Fibroblast of villous mesenchyme (primary cell): ENCODE measurements at places on chromosomes 16 and 17. TPM values are rescaled to one million over a fixed set of nuclear protein-coding genes. Genes with fewer than 3 reads are reported as not detected.

DNA sequence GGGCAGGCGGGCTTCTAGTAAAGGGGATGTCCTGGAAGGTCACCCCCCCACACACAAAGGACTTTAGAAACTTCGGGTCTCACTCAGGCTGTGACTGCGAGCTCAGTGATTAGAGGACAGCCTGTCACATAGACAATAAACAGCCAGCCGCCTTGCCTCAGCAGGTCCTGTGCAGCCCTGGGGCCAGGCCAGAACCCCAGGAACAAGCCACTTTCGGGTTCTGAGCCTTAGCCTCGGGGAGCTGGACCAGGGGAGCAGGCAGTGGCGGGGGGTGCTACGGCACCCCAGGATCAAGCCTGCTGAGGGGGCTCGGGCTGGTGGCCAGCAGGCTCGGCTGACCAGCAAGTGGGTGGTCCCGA is 1.1 kb downstream of the GAS7 start:
- no peak for DNase-seq

PRAC2 gene
- total RNA-seq, result not detected in 2 replicates

- DNase-seq, result no peak
Observed at GRCh38 chr16:55329791-55330428, 5.9 kb downstream of the IRX6 start.

GRCh38 chr16:50448522-50448921 is 79.7 kb upstream of the BRD7 start:
- no peak for DNase-seq

FLCN gene
- 64.3 and 74.1 TPM in 2 replicates for total RNA-seq

ZNF200 gene
- 10.0 and 11.2 TPM in 2 replicates for total RNA-seq

DNA sequence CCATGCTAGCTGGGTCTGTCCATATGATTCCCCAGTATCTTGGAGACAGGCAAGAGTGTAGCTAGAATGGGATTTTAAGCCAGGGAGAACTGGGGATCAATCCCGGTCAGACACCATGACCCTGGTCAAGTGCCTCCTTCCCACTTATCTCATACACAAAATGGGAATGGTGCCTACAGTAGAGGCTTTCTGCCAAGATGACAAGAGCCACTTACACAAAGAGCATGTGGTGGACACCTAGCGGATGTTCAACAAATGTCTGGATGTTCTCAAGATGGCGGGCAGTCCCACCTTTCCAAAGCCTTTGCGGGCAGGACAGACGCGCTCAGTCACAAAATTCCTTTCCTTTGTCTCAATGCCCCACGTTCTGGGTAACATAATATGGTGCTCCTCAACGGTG is 57.3 kb downstream of the MAF start:
- DNase-seq, result no peak

TAOK1 gene
- 64.1 and 70.4 TPM in 2 replicates for total RNA-seq

DNA sequence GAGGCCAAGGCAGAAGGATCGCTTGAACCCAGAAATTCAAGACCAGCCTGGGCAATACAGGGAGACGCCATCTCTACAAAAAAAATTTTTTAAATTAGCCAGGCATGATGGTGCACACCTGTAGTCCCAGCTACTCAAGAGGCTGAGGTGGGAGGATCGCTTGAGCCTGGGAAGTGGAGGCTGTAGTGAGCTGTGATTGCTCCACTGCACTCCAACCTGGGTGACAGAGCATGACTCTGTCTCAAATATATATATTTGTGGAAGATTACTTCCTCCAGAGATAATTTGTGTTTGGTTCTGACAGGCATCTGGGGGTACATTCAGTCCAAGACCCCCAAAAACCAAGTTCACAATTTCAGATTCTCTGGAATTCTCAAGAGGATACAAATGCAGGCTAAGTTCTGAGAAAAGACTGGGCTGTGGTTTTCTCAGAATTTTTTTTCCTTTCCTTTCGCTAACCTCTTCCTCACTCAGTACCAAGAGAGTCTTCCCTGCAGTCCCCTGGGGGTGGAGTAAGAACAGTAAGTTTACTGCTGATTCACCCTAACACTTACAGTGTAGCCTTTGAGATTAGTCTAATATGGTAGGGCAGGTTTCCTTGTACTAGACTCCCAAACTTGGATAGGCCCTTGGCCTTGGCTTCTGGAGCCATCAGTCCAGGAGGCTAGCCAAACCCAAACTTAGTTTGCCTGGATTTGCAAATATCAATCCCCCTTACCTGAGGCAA is 15.1 kb downstream of the GSDMB start:
- DNase-seq, result no peak

TMC8 gene
- not detected in 2 replicates for total RNA-seq

ENPP7 gene
- total RNA-seq, result not detected in 2 replicates

DNA sequence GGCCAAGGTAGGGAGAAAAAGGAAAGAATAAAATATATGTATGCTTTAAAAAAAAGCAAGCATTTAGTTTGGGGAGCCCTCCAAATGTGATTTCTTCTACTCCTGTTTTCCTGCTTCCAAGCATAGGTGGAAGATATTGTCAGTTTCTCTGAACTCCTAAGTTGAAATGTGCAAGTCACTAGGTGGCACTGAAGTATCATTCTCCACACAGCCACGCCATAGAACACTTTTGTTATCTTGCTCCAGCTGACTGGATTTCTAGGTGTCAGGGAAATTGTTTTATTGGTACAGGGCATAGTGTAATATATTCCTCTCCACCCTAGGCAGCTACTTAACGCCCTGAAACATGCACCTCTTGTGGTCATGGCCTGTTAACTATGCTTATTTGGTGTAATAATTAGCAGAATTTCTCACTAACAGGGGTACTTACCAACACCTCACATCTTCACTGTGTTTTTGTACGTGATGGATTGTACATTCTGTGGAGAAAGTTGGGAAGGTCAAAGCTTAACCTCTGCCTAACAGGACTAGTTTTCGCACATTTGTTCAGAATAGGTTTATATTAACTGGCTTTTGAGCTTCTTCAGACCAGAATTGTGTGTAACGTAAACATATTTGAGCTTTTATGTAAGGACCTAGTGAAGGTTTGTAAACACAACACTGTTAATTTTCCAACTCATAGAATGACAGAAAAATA is 69.3 kb downstream of the FTO start:
- DNase-seq, result peak; percentile 89

CRYBA1 gene
- 0.43 TPM in 1 of 2 replicates, not detected in the other for total RNA-seq

DNA sequence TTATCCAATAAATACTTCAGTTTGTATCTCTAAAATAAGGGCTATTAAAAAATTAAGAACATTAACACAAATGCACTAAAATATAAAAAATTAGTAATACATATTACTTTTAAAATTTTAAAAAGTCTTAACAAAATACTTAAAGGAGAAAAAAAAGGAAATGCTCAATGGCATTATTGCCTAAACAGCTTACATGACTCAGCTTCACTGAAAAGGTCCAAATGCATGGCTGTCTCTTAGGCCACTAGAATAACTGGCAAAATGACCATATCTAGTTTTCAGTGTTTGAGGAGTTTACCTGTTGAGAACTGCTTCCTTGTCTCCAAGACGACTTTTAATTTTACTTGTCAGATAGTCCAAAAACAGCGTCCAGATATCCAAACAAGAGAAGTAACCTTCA is 66.0 kb downstream of the XPO6 start:
- no peak for DNase-seq

DNA sequence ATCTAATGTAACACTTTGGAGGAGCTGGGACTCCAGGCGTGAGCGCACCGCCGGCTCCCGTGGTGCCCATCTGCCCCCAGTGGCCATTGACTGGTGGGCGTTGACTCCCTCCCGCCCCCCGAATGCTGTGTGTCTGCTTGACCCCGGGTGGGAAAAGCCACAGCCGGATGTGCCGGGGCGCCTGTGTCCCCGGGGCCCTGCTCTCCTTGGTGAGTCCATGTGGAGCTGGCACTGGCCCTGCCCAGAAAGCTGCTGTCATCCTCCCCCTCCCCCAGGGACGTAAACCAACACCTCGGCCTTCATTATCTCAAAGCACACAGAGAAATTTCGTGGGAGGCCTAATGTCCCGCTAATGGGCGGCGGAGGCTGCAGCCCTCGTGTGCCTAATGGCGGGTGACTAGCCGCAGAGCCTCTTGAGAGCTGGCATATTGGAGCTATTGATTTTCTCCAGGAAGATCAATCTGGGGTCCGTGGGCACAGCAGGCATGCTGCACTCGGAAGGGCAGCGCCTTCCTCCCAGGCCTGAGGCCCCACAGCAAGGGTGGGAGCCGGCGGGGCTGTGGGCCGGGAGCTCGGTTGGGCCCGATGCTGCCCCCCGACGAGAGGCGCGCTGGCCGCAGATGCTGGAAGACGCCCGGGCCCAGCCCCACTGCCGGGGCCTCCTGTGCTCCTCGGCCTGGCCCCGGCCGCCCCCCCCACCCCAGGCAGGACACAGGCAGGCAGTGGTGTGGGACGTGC is 4.0 kb upstream of the PERCC1 start:
- no peak for DNase-seq

- DNase-seq, result no peak
Observed at GRCh38 chr16:23667355-23667659, 11.4 kb upstream of the PLK1 start.

DNA sequence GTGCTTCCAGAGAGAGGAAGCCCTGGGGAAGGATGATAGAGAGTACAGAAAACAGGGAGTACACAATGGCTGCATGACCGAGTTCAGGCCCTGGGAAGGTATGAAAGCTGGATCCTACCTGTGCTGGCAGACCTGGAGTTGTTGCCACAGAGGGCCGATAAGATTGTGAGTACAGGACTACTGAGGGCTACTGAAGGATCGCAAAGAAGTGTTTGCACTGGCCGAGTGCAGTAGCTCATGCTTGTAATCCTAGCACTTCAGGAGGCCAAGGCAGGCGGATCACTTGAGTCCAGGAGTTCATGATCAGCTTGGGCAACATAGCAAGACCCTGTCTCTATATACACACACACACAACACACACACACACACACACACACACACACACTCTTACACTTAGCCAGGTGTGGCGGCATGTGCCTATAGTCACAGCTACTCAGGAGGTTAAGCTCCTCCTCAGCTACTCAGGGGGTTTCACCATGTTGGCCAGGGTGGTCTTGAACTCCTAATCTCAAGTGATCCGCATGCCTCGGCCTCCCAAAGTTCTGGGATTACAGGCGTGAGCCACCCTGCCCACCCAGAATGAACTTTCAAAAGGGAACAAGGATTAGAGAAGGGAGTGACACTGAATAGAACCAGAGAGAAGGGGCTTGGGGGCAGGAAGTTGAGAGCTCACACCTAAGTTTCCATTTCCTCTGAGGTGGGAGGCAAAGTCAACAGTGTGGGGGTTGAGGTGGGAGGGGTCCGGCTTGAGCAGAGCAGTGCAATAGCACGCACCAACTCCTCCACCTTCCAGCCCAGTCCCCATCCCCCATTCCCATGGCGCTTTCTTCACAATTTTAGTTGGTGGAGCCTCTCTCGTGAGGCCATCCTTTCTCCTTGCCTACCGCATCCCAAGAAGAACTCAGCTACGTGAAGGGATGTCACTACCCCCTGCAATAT is 7.5 kb downstream of the SCIMP start:
- no peak for DNase-seq

DNA sequence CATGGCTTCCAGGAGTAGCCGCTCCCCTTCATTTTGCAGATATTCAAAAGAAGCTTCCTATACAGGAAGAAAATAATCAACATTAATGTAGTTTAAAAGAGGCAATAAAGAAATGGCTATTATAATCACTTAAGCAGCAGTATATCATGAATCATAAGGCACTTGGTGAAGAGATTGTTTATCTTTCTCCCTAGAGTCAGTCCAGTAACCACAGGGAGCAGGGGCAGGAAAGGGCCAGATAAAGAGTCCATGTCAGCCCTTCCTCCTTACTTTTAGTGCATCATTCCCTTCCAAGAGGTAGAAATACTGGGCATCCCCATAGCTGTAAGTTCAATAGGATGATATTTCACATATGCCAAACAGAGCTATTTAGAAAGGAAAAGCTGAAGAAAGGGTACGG is 184.6 kb upstream of the C17orf78 start:
- peak; percentile 52 for DNase-seq

LITAFD gene
- total RNA-seq, result not detected in 2 replicates

- no peak for DNase-seq
Observed at GRCh38 chr17:67027031-67027628, 17.2 kb upstream of the CACNG1 start.

DNA sequence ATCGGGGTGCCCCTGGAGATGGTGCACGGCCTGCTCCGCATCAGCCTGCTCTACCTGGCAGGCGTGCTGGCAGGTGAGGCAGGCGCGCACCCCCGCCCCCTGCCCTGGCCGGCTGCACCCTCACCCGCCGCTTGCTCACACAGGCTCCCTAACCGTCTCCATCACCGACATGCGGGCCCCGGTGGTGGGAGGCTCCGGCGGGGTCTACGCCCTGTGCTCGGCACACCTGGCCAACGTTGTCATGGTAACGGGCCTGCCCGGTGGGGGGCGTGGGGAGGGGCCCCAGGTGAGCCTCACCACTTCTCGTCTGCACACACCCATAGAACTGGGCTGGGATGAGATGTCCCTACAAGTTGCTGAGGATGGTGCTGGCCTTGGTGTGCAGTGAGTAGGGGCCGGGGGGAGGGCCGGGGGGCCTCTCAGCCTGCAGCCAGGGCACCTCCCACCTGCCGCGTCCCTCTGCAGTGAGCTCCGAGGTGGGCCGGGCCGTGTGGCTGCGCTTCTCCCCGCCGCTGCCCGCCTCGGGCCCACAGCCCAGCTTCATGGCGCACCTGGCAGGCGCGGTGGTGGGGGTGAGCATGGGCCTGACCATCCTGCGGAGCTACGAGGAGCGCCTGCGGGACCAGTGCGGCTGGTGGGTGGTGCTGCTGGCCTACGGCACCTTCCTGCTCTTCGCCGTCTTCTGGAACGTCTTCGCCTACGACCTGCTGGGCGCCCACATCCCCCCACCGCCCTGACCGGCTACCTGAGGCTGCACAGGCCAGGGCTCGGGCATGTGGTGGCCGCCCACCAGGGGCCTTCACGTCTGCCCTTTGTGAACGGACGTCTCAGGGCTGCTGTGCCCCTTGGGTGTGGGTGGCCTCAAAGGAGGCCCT is 2.1 kb downstream of the RHBDL1 start:
- DNase-seq, result no peak

DNA sequence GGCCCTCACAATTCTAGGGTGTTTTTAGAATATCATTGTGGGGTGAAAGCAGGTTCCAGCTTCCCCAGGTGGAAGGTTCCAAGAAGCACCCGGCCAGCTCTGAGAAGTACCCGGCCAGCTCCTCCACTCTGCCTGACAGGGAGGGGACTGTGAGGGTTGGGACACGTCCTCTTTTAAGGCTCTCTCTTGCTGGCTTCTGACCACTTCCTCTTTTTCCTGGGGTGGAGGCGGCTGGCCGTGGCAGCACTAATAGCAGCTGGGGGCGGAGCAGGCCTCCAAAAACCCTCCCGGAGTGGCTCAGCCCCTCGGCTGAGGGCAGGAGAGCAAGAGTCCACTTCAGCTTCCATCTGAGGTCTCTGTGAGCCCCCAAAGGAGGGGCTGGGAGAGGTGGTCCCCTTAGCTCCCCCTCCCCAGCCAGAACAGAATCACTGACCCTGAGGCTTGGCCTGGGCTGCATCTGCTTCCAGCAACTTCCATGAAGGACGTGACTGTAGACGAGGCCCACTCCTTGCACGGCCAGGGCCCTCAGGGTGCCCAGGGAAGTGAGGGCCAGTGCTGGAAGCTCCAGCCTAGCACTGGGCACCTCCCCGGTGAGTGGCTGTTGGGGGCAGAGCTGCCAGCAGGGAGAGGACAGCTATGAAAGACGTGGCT is 26.7 kb upstream of the PLCG2 start:
- DNase-seq, result no peak

- DNase-seq, result no peak
Observed at GRCh38 chr17:2440930-2441329, 40.1 kb upstream of the MNT start.

- no peak for DNase-seq
Observed at GRCh38 chr16:49463529-49463928, 89.9 kb downstream of the C16orf78 start.

RND2 gene
- 0.97 and 1.3 TPM in 2 replicates for total RNA-seq

CCL17 gene
- total RNA-seq, result not detected in 2 replicates

GRCh38 chr16:75341564-75342307 is 90.3 kb upstream of the BCAR1 start:
- peak; percentile 30 for DNase-seq

GRCh38 chr16:1297018-1297696 is 12.3 kb upstream of the UBE2I start:
- peak; percentile 42 for DNase-seq

PRKCA gene
- 50.9 and 60.5 TPM in 2 replicates for total RNA-seq
